ENCODE measurements at places on chromosomes 1 and 21.

DNA sequence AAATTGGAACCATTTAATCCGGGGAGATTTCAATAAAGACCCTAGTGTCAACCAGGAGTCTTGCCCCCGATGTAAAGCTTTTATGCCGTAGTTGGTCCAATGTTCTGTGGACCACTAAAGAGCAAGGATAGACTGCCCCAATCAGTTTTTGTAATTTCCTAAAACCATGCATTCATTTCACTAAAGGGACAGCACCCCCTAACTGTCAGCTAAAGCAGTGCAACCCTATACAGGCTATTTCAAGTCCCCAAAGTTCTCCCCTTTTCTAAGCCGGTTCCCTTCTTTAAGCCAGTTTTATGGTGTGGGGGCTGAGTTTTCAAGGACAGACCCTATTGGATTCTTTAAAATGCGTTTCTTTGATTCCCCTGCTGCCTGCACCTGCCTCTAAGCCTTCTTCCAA is 12.7 kb upstream of the PDPN start:
- no peak for DNase-seq

- DNase-seq: no peak
These were observed 309.1 kb upstream of the SNX7 start for GRCh38 chr1:98352378-98352777.

GRCh38 chr21:15034126-15034853 is 30.5 kb downstream of the NRIP1 start:
- DNase-seq: peak; percentile 72

- DNase-seq: no peak
These were observed 498.2 kb upstream of the BRINP3 start for GRCh38 chr1:190975827-190976226.

DNA sequence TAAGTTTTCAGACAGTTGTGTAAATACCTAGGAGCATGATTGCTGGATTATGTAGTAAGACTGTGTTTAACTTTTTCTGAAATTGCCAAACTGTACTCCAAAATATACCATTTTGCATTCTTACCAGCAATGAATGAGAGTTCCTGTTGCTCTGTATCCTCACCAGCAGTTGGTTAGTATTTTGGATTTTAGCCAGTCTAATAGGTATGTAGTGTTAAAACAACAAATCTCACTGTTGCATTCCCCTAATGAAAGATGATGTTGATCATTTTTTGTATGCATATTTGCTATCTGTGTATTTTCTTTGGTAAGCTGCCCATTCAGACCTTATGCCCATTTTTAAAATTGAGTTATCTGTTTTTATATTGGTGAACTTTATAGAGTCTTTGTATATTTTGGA is 89.9 kb downstream of the RASAL2 start:
- no peak for DNase-seq

DNA sequence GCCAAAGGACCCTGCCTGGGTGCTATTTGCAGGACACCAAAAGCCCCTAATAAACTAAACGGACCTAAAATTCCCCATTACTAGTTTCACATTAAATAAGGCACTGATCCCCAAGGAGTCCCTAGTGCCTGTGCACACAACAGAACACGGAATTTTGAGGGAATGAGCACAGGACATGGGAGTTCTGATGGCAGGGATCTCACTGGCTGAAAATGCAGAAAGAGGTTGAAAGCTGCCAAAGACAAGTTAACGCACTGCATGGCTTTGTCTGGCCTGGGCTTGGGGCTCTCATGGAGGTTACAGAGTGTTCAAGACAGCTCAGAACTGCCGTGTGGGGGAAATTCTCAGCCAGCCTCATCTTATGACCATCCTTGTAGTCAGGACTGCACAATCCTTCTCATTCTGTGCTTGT is 15.6 kb upstream of the ATP1B1 start:
- DNase-seq: no peak

DNA sequence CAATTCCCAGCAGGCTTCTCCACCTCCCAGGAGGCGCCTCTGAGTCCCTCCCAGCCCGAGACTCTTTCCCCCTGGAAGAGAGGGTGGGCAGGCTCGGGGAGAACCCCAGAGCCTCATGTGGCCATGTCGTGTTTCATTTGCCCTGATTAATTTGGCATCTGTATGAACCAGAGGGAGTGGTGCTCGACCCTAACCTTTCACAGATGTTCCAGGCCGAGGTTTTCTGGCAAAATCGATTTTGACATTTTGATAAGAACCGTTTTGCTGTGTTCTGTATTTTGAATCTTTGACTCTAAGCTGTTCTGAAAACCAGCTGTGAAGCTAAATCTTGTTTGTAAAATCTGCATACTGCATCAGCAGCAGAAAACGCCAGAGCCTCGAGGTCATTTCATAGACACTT is 367.4 kb downstream of the CAMTA1 start:
- no peak for DNase-seq

DNA sequence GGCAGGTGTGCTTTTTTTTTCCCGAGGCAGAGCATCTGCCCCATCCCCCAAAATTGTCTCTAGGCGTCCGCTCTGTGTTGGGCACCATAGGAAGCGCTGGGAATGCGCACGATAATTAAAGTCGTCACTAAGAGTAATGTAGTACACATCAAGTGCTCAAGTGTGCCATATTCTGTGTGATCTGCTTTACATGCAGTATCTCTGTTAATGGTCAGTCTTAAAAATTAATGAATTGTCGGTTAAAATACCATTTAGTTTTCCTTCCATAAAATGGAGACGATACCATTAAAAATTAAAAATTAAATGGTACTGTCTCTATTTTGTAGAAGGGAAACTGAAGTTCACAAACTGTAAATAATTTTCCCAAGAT is 544 bp upstream of the CCT8 start:
- DNase-seq: no peak

DNA sequence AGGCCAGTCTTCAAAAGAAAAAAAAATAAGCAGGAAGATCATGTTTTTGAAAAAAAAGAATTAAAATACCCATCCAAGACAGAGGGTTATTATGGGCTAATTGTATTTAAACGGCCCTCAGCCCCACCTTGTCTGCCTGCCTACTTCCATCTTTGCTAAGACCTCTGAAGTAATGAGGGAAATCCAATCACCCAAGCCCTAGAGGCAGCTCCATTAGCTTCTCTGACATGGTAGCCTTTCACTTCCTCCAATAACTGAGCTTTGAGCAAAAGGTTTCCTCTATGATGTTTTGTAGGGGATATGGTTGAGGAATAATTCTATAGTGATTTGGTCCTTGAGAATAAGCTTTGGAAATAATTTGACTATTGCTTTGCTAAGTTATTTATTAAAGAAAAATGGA is 178.2 kb upstream of the SGIP1 start:
- no peak for DNase-seq

- no peak for DNase-seq
These were observed 163.8 kb downstream of the BACH1 start for GRCh38 chr21:29462479-29462878.

DNA sequence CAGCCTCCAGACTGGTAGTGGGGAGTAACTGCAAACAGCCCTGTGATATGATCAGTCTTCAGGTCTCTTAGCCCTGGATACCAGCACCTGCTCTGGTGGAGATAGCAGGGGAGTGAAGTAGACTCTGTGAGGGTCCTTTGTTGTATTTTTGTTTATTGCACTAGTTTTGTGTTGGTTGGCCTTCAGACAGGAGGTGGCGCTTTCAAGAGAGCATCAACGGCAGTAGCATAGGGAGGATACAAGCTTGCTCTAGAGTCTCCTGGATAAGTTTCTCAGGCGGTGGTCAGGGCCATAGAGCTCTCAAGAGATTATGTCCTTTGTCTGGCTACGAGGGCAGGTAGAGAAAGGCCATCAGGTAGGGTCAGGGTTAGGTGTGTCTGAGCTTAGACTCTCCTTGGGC is 116.4 kb downstream of the USH2A start:
- DNase-seq: no peak

GRCh38 chr1:196660852-196661251 is 9.0 kb downstream of the CFH start:
- DNase-seq: peak; percentile 25

DNA sequence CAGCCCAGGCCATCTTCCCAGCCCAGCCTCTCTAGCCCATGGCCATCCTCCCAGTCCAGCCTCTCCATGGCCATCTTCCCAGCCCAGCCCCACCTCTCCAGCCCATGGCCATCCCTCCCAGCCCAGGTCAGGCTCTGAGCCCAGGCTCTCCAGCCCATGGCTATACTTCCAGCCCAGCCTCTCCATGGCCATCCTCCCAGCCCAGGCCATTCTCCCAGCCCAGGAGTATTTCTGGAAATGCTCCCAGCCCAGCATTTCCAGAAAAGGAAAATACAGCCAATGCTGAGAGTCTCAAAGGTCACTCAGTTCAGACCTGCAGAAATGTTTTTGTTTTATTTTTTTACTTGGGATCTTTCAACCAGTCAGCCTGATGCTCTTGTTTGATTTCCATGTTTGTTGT is 70.0 kb upstream of the ZNF281 start:
- DNase-seq: no peak

Measured in fibroblast of skin of right quadriceps (primary cell).